ENCODE measurements at places on chromosomes 1 and 21.

GRCh38 chr1:174021591-174022079 lies 522 bp downstream of the RC3H1 start:
- DNase-seq, result no peak

DNA sequence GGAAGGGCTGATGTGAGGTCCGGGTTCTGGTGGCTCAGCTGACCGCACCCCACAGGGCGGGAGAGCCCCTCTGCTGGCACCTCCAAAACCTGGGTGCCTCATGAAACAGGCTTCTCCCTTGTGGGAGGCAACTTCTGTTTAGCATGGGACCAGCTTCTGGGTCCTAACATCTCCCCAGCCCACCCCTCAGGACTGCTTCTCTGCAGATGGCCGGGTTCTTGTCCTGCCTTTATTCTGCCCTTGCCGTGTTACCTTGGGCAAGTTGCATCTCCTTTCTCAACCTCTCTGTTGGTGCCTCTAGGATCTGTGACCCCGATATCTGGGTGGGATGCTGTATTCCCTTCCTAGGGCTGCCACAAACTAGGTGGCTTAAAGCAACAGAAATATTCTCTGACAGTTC lies 15.0 kb upstream of the TTC22 start:
- DNase-seq, result no peak

- no peak for DNase-seq
These were observed 13.2 kb upstream of the SLC2A1 start for GRCh38 chr1:42971841-42972291.

- peak; percentile 74 for DNase-seq
These were observed 28.6 kb downstream of the LGR6 start for GRCh38 chr1:202221911-202222909.

- no peak for DNase-seq
These were observed 105.2 kb upstream of the APP start for GRCh38 chr21:26275801-26276200.

GRCh38 chr1:223776075-223776814 lies 63.9 kb downstream of the CAPN2 start:
- peak; percentile 76 for DNase-seq

GRCh38 chr1:175822580-175822979 lies 79.2 kb upstream of the TNR start:
- no peak for DNase-seq

DNA sequence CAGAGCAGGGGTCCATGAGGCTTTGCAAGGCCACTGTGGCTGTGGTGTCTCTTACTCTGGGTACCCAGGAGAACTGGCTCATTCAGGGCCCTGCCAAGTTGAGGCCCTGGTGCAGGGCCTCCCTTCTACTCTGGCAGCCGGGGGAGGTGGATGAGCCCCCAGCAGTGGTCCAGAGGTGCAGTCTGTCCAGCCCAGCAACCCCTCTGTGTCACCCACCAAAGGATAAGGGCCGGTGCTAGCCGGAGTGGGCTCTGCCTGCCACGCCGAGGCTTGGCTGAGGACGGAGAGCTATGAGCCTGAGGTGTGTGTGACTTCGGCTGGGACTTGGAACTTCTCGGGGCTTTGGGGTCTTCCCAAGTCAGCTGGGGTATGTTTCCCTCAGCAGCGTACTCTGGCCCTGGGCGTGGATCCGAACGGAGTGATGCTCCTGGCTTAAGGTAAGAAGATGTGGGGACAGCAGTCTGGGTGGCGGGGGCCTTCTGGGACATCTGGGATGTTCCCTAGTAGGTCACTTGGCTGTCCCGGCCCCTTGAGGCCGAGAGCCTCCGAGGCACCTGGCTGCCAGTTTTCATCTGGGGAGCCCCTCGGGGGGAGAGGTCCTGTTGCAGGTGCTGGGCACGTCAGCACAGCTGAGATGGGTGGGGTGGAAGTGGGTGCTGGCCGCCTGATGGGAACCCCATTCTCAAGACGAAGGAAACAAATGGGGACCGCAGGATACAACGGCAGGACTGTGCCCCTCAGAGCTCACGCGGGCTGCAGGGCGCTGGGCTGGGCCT lies 25.9 kb downstream of the RUNX3 start:
- no peak for DNase-seq

DNA sequence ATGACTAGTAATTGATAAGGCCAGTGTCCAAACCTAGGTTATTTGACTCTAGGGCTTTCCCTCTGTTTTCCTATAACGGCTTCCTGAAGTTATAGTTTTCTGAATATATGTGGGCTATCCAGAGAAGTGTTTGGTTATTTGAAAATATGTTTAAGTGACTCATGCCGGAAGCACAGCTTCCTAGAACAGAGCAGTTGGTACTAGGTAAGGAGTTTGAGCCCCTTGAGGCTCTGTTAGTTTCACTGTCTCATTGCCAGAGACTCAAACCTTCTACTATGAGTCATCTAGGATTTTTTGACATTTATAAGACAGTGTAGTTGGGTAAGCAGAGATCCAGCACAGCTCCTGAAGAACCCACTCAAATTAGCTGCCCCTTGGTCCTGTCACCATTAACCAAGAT lies 27.1 kb upstream of the LEPR start:
- no peak for DNase-seq

- DNase-seq, result no peak
These were observed 7.4 kb downstream of the IFFO2 start for GRCh38 chr1:18948913-18949685.

Measured in PC-9 (cell line).